Choroid plexus epithelial cell (primary cell): ENCODE measurements at places on chromosomes 6 and 20.

DNA sequence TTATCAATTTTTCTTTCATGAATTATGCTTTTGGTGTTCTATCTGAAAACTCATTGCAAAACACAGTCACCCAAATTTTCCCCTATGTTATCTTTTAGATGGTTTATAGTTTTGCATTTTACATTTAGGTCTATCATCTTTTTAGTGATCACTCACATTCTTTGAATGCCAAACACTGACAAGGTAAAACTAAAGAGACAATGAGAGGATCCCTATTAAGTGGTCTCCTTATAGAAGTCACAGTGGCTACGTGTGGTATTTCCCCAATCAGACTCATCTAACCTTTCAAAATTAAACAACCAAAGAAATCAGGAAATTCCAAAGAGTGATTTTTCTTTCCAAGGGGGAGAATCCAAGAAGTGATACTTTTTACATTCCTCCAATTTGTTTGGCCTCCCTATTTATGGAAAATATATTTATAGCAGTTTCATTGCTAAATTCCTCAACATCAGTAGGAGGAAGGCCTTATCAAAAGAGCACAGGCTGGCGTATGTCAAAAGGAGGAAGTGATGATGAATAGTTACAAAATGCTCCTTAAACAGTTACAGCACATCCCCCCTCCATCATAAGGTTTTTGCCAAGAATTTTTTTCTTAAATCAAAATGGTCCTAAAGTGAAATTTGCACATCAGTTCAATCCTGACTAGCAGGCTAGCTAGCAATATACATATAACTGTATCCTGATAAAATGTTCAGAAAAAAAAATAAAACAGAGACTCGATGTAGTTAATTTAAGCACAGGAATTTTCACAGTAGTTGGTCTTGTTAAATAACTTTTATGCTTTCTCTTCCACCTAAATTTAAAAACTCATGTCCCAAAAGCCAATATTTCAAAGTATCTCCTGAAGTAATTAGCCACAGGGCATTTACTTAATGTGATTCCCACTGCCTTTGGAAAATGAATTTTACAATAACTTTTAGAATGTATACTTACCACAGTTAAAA lies 76.2 kb upstream of the IPCEF1 start:
- DNase-seq, result peak; percentile 74

GRCh38 chr6:31968326-31968725 lies 3.6 kb downstream of the DXO start:
- no peak for DNase-seq

DNA sequence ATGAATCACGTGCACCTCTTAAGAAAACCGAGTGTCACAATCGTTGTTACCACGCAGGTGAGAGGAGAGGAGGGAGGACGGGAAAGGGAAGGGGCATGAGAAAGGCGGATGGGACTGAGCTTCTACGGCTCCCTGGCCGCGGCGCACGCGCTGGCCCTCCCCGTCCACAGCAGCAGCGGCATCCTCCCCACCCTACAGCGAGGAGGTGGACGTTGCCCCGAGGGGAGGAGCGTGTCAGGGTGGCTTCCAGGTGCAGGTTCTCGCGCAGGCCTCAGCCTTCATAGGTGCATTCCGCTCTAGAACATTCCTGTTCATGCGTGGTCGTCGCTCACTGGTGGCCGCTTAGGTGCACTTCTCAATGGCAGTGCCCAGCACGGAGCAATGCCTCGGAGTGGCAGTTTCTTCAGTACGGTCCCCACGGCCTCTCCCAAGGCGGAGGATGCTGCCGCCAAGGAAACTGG lies 29.7 kb upstream of the AFDN start:
- DNase-seq, result no peak

DNA sequence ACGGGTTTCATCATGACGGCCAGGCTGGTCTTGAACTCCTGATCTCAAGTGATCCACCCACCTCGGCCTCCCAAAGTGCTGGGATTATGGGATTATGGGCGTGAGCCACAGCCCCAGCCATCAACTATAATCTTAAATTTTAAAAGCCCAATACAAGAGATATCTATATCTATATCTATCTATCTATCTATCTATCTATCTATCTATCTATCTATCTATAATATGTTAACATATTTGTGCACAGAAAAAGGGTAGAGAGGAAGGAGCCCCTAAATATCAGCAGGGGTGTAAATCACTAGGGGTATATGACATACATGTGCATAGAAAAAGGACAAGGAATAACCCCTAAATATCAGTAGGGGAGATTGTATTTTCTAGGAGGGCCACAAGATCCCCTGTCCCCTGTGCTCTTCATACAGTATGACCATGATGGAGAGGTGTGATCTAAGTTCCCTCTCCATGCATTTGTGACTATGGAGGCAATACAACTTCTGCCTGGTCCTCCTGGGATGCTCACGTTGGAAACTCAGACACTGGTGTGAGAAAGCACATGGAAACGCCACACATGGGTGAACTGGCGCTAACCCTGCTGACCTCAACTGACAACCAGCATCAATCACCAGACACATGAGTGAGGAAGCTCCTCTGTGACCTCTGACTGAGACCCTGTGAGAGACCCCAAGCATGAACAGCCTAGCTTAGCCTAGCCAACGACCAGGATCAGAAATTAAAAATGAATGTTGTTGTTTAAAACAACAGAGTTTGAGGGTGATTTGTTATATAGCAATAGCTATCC lies 1.2 kb upstream of the SPATS1 start:
- DNase-seq, result no peak

- no peak for DNase-seq
These were observed 40.2 kb downstream of the PGM3 start for GRCh38 chr6:83152913-83153312.

DNA sequence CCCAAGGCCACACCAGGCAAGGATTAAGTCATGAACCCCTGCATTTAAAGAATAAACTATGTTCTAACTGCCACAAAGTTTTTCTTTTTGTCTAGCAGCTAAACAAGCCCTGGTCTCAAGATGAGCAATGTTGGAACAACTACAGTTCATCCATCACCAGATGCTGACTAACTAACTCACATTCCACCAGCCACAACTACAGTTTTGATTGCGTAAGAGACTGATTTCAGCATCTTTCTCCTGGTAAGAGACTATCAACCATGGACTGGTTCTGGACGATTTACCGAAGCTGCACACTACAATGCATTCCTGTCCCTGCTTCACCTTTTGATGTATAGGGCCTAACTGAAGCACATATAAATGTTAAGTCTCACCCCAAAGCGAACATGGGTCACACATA lies 43.0 kb downstream of the F13A1 start:
- peak; percentile 1 for DNase-seq

- no peak for DNase-seq
These were observed 75.9 kb downstream of the ATG5 start for GRCh38 chr6:106249658-106250057.

- DNase-seq, result no peak
These were observed 26.6 kb downstream of the ZHX3 start for GRCh38 chr20:41290804-41291389.

DNA sequence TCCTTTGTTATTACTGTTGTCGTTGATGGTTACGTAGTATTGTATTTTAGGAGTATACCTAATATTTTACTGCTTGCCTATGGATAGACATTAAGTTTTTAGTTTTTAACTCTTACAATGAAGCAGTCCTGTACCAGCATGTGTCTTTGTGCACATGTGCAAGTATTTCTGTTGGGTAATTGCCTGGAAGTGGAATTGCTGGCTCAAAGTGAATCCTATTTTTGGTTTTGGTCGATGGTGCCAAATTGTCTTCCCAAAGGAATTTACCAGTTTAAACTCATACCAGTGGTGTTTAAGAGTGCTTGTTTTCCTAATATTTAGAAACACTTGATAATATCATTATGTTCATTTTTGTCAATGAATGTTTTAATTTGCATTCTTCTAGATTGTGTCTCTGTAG lies 75.5 kb downstream of the ANKS1A start:
- DNase-seq, result no peak

- peak; percentile 38 for DNase-seq
These were observed 89.0 kb upstream of the KCNK16 start for GRCh38 chr6:39411465-39411864.

DNA sequence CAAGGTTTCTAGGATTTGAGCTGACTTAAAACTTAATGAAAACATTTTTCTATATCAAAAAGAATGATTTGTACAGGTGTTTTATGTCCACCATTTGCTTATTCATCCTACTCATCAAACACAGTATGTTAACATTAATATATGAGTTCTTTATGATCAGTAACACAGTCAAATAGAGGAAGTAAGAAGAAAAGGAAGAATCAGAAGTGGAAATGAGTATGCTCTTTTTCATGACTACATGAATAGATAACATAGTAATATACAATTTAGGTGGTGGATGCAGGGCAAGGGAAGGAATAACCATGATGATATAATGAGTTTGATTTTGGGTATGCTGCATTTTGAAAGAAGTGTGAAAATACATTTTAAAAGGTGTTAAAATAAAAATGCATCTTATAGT lies 16.5 kb downstream of the KPNA5 start:
- DNase-seq, result no peak

- DNase-seq, result peak; percentile 64
These were observed 81.6 kb upstream of the PREP start for GRCh38 chr6:105484238-105485161.

DNA sequence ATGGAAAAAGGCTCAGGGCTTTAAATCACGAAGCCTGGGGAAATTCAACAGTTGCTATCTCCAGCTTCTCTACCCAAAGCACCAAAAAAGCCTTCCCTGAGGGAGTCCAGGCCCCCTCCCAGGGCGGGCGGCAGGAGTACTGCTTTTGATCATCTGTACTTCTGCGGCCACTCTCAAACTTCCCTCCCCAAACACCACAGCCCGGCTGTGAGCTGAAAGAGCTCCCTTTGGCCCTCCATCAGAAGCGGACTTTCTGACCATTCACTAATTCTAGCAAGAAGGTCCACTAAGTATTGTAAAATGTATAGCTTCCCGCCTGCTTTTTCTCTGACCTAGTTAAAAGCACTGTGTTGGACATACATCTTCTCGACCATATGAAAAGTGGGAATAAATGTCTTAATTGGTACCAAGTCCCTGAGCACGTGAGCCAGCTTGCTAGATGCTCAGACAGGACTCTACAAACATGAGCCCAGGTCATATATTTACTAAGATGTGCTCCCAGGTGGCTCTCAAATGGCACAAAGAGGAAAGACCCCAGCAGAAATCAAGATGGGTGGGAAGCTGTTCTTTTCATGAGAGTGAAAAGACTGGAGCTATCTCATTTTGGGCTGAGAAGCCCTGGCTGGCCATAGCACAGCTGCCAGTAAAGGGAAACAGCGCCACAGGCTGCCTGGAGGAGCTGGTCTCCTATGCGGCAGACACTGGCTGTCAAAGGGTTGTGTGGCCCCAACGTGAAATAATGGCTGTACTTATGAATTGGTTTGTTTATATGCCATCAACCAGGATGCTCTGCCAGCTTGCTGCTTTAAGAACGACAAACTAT lies 58.6 kb downstream of the GFOD1 start:
- no peak for DNase-seq

GRCh38 chr20:46399401-46399800 lies 7.0 kb downstream of the ELMO2 start:
- no peak for DNase-seq

- DNase-seq, result peak; percentile 3
These were observed 81.1 kb downstream of the RIMS1 start for GRCh38 chr6:71967436-71967835.

DNA sequence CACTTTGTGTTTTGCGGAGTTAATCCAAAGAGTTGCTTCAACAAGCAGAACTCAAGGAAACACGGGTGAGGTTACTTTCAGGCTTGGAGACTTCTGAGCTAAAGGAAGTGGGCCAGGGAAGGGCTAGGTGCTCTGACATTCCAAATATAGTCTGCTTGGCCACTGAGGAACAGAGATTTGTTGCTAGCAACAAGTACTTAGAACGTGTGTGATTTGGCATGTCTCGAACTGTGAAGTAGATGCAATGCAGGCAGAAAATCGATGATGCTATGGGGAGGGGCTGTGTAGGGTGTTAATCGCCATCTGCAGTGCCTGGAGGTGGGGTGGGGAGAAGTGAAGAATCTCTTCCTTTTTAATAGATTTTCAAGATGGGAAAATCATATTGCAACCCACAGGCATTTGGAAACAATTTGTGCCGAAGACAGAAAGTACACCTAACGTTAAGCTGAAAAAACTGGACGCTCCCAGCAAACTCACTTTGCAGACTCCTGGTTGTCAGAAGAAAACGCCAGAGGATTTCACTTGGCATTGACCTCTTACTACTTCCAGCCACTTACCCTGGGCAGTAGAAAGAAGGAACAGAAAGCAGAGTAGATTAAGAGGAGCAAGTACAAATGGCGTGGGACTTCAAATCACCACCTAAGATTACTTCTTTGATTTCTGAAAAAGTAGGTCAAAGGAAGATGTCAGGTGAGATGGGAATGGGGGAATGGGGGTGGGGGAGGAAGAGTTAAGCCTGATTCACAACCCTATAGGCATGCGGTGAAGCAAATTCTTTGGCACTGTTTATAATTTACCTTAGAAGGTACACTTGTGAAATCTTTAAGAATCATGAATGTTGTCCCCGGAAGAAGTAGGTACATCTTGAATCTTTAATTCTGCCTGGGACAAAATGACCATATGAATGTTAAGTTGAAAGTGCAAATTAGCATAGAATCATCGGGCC lies 314.1 kb downstream of the CD83 start:
- DNase-seq, result no peak

DNA sequence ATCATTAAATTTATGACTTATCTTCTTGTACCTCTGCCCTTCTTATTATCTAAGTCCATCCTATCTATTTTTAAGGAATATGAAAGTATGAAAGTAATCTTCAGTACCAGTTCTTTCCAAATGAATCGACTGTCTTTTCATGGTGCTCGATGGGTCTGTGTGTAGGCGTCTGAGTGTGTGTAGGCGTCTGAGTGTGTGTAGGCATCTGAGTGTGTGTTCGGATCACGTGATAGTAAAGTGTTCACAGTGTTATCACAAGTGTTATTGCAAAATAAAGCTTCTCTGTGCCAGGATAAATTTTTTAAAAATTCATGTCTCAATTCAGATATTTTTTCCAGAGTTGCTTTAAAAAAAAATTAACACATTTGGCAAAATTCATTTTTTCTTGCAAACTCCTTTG lies 58.3 kb downstream of the BMP6 start:
- no peak for DNase-seq

GRCh38 chr6:161373905-161374451 lies 100.1 kb upstream of the AGPAT4 start:
- peak; percentile 72 for DNase-seq

GRCh38 chr6:2748183-2748582 lies 2.5 kb downstream of the MYLK4 start:
- no peak for DNase-seq

DNA sequence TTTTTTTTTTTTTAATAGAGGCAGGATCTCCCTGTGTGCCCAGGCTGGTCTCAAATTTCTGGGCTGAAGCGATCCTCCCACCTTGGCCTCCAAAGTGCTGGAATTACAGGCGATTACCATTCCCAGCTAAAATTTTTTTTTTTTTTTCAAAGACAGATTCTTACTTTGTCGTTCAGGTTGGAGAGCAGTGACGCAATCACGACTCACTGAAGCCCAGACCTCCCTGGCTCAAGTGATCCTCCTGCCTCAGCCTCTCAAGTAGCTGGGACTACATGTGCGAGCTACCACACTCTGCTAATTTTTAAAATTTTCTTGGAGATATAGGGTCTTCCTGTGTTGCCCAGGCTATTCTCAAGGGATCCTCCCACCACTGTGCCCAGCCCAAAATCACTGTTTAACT lies 58.0 kb upstream of the MYO6 start:
- peak; percentile 28 for DNase-seq
